Nephron progenitor cell (in vitro differentiated cells): ENCODE measurements at places on chromosomes 6 and 20.

GRCh38 chr6:149059557-149059956 lies 258.0 kb upstream of the TAB2 start:
- no peak for DNase-seq

GRCh38 chr20:19735446-19735845 lies 22.6 kb upstream of the RIN2 start:
- DNase-seq = no peak

DNA sequence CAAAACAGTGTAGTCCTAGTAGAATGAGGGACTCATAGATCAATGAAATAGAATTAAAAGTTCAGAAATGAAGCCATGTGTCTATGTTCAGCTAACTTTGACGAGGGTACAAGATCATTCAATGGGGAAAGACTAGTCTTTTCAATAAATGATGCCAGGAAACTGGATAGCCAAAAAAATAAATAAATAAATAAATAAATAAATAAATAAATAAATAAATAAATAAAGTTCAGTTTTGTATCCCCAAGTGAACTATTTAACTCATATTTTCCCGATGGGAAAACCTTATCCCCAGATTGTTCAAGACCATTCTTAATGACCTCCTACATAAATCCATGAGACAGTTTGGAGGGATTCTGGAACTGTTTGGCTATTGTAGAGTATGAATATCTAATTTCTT lies 277.1 kb upstream of the EYS start:
- DNase-seq = no peak

GRCh38 chr6:13032566-13032965 lies 295.8 kb downstream of the TBC1D7 start:
- DNase-seq = no peak

GRCh38 chr6:128464790-128465189 lies 55.6 kb downstream of the PTPRK start:
- no peak for DNase-seq

- no peak for DNase-seq
Observed at GRCh38 chr20:20223981-20224380, 143.9 kb upstream of the INSM1 start.

DNA sequence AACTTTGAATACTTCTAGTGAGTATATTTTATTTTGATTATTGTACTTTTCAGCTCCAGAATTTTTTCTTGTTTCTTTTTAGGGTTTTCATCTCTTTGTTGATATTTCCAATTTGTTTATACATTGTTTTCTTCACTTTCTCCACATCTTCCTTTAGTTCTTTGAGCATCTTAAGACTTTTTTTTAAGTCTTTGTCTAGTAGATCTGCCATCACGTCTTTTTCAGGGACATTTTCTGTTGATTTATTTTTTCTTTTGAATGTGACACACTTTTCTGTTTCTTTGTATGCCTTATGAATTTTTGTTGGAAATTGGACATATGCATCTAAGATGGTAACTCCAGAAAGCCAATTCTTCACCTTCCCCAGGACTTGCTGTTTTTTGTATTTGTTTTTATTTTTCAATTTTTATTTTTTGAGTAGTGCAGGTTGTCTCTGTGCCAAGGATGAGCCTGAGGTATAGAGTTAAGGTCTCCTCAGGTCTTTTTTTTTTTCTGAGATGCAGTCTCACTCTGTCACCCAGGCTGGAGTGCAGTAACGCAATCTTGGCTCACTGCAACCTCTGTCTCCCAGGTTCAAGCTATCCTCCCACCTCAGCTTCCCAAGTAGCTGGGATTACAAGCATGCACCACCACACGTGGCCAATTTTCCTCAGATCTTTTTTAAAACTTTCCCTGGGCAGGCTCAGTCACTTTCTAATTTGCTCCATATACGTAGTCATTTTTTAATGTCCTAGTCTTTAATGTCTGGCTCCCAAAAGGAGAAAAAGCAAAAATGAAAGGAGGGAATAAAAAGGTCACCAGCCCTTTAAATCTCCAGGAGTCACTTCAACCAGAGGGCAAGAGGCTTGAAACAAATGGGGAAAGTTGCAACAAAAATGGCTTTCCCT lies 6.7 kb upstream of the CMTR1 start:
- no peak for DNase-seq
